ENCODE measurements at places on chromosomes 16 and 17.

DNA sequence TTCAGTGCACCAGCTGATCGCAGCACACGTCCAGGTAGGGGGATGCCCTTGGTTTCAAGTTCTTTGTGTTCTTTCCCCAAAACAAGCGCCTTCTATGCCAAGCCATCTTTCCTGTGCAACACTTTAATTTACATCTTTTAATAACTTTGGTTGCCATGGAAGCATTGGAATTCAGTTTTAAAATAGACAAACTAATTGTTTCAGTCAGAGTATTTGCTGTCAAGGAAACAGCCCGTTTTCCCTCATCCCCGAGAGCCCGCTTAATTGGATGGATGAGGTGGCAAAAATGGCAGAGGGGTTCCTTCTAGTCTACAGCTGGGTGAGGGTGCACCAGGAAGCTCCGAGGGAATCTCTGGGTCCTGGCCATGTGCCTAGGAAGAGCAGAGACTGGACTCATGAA is 793.7 kb upstream of the EEF2KMT start:
- H3K4me3 ChIP-seq, result no peak overlapping the region
- H3K27me3 ChIP-seq, result peaks cover 2% of the 10 kb centered on the region
- H3K36me3 ChIP-seq, result no peaks in the 10 kb centered on the region
- no peaks in the 10 kb centered on the region for H3K4me1 ChIP-seq
- no peak for DNase-seq

GRCh38 chr17:29571883-29572681 is 3.6 kb downstream of the TP53I13 start:
- H3K4me1 ChIP-seq, result peaks cover 5% of the 10 kb centered on the region
- no peak for DNase-seq
- no peak overlapping the region for H3K27ac ChIP-seq
- no peak overlapping the region for H3K4me3 ChIP-seq

- H3K27ac ChIP-seq, result no peak overlapping the region
- peaks cover 2% of the 10 kb centered on the region for H3K27me3 ChIP-seq
- no peaks in the 10 kb centered on the region for H3K36me3 ChIP-seq
- H3K4me1 ChIP-seq, result no peaks in the 10 kb centered on the region
- no peak overlapping the region for H3K4me3 ChIP-seq
- DNase-seq, result no peak
These were observed 16.4 kb upstream of the CPSF4L start for GRCh38 chr17:73278049-73278464.

GRCh38 chr17:10772425-10773380 is 31.2 kb downstream of the TMEM238L start:
- DNase-seq, result peak; percentile 68
- H3K36me3 ChIP-seq, result no peaks in the 10 kb centered on the region
- no peaks in the 10 kb centered on the region for H3K4me1 ChIP-seq
- no peak overlapping the region for H3K27ac ChIP-seq
- no peaks in the 10 kb centered on the region for H3K27me3 ChIP-seq

- H3K4me1 ChIP-seq, result peaks cover 27% of the 10 kb centered on the region
- peak overlapping the region; percentile 46 for H3K27ac ChIP-seq
- H3K4me3 ChIP-seq, result no peak overlapping the region
- peaks cover 17% of the 10 kb centered on the region for H3K36me3 ChIP-seq
- no peaks in the 10 kb centered on the region for H3K27me3 ChIP-seq
These were observed 3.9 kb downstream of the RSAD1 start for GRCh38 chr17:50482516-50482915.

- H3K27ac ChIP-seq, result no peak overlapping the region
- no peak overlapping the region for H3K4me3 ChIP-seq
- H3K4me1 ChIP-seq, result no peaks in the 10 kb centered on the region
- H3K36me3 ChIP-seq, result no peaks in the 10 kb centered on the region
These were observed 46.4 kb upstream of the CDH13 start for GRCh38 chr16:82580298-82580890.

DNA sequence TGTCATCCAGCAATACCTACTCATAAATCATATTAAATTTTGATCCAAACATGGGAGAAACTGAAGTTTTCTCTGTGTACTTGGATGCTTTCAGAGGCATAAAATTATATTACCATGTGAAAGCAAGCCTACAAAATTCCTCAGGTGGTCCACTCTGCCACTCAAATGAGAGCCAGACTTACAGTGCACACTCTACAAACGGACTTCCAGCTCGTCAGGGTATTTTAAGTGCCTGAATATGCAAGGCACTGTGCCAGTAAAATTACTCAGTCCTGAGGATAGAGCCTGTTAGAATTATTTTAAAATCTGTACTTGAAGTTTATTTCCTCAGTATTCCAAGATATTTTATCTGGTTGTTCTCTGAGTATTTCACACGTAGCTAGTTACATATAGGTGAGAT is 54.5 kb downstream of the TENT4B start:
- H3K4me1 ChIP-seq, result peaks cover 49% of the 10 kb centered on the region
- no peaks in the 10 kb centered on the region for H3K27me3 ChIP-seq
- no peak for DNase-seq

DNA sequence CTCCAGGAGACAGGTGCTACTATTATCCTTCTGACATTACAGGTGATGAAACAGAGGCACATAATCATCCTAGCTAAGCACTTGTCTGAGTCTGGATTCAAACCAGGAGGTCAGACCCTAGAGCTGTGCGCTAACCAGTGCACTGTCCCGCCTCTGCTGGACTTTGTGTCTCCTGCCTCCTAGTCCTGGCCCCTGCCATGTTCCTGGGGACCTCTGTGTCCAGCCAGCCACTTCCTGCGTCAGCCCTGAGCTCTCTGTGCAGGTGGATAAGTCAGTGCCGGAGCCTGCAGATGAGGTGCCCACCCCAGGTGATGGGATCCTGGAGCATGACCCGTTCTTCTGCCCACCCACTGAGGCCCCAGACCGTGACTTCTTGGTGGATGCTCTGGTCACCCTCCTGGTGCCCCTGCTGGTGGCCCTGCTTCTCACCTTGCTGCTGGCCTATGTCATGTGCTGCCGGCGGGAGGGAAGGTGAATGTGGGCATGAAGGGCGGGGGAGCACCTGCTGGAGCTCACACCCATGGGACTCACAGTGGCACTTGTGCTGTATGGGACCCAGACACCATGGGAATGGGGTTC is 4.2 kb downstream of the SGCA start:
- no peak for DNase-seq
- H3K27ac ChIP-seq, result no peak overlapping the region
- no peak overlapping the region for H3K4me3 ChIP-seq
- H3K27me3 ChIP-seq, result no peaks in the 10 kb centered on the region
- H3K4me1 ChIP-seq, result peaks cover 10% of the 10 kb centered on the region

All from activated naive CD4-positive, alpha-beta T cell treated with anti-CD3 and anti-CD28 coated beads for 36 hours (primary cell).